HuH-7 (cell line): ENCODE measurements at places on chromosomes 11 and 22.

DNA sequence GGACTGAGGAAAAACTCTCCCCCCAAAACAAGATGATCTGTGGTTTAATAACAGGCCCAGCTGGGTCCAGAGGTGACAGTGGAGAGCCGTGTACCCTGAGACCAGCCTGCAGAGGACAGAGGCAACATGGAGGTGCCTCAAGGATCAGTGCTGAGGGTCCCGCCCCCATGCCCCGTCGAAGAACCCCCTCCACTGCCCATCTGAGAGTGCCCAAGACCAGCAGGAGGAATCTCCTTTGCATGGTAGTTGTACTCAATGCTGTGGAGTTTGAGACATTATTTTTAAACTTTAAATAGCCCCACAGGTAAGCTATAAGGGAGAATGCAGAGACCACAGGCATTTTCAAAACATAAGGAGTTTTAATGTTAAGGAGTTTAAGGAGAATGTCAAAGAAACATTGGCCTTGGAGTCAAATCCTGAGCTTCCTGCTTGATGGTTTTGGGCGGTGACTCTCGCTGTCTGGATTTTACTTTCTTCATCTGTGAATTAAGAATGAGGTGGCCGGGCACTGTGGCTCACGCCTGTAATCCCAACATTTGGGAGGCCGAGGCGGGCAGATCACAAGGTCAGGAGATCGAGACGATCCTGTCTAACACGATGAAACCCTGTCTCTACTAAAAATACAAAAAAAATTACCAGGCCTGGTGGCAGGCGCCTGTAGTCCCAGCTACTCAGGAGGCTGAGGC is 6.8 kb downstream of the APOL1 start:
- DNase-seq = no peak

GRCh38 chr11:7648264-7648663 is 25.0 kb downstream of the CYB5R2 start:
- no peak for DNase-seq

DNA sequence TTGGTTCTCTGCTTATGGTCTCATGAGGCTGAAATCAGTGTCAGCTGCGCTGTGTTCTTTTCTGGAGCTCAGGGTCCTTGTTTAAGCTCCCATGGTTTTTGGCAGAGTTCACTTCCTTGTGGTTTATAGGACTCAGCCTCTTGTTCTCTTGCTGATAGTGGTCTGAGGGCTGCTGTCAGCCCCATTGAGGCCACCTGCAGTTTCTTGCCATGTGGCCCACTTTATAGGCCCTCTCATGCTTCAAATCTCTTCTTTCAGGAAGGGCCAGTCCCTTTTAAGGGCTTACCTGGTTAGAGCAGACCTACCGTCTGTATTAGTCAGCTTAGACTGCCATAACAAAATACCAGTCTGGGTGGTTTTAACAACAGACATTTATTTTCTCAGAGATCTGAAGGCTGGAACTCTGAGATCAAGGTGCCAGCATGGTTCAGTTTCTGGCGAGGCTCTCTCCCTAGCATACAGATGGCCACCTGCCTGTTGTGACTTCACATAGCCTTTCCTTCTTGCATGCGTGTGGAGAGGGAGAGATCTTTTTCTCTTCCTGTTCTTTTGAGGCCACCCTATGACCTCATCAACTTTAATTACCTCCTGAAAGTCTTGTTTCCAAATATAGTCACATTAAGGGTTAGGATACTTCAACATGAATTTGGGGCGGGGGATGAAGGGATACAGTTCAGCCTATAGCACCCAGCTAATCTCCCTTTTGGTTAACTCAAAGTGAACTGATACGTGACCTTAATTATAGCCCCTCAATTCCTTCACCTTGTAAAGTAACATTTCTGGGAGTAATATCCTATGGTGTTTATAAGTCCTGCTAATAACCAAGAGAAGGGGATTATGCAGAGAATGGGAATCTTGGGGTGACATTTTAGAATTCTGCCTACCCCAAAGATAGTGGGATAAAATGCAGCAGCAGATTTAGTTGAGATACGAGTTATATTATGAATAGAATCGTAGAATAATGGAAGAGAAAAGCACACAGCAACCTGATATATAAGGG is 131.8 kb downstream of the UVRAG start:
- DNase-seq = no peak

DNA sequence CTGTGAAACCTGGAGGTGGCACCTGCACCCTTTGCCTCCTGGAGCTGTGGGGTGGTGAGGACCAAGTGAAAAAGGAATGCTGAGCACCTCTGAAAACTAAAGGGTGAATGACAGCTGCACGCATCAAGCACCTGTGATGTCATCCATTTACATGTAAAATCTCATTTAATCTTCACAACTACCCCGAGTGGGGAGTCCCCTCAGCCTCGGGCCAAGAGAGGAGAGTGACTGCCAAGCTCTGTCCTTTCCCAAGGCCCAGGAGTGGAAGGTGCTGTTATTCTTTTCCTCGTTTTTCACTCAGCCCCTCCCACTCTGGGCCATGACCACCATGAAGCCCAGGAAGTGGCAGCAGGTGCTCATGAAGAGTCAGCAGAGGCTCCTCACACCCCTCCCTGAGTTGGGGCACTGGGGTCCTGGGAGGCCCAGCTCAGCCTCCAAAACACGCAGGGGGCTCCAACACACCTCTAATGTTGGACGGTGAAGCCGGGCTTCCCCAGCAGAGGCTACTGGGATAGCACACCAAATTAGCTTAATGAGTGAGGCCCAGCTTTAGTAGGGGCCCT is 35.7 kb downstream of the NECTIN1 start:
- no peak for DNase-seq

- DNase-seq = no peak
These were observed 669 bp upstream of the TIGD3 start for GRCh38 chr11:65353900-65354264.

DNA sequence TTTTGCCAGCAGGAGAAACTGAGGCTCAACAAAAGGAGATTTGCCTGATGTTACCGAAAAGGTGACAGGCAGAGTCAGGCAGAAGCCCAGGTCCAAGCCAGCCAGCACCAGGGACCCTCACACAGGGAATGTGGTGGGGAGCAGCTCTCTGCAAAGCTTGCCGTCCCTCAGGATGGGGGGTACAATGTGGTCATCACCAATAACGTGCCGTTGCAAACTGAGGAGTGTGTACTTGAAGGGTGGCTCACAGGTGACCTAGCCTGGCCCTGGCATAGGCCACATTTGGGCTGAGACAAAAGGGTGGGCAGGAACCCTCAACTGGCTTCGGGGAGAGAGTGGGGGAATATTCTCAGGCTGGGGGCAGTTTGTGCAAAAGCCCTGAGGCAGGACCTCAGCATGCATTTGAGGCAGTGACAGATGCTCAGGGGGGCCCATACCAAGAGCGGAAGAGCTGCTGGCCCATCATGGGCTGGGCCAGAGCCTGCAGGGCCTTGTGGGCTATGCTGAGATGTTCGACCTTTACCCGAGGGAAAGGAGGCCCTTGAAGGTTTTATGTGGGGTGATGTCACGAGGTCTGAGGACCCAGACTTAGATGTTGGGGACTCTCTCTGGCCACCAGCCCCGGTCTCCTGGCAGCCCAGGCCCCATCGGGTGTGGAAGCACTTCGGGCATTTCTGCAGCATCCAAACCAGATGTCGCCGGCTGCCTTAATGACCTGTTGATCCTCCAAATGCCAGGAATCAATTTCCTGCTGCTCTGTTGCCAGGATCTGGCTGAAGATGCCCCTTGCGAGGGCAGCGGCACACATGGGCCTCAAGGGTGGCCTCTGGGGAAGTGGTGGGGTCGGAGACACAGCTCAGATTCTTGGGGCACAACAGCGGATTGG is 57.4 kb upstream of the SHISAL1 start:
- no peak for DNase-seq
